ENCODE measurements at places on chromosomes 3 and 15.

DNA sequence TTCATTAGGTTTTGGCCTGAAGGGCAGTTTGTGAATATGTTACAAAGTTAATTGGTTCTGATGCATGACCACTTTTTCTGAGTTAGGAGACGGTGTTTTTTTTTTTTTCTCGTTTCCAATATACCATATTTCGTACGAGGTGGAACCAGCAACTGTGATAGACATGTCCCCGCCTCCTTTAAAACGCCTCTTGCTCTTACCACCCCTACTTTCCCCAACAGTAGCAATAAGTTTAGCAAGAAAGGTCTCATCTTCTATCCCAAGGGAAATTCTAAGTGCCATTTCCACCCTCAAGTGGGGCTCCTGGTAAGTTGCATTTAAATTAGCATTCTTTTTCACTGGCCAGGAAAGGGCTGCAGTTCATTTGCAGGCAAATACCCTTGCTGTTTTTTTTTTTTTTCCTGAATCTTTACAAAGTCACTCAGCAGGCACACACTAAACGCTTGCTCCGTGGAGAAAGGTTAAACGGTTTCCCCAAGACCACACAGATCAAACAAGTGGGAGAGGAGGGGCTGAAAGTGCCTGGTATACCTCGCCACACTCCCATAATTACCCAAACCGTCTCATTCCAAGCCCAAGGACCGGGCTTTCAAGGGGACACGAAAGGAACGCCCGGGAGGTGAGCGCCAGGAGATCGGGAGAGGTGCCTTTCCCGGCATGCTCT, 39.5 kb upstream of the MGA start:
- DNase-seq: no peak

DNA sequence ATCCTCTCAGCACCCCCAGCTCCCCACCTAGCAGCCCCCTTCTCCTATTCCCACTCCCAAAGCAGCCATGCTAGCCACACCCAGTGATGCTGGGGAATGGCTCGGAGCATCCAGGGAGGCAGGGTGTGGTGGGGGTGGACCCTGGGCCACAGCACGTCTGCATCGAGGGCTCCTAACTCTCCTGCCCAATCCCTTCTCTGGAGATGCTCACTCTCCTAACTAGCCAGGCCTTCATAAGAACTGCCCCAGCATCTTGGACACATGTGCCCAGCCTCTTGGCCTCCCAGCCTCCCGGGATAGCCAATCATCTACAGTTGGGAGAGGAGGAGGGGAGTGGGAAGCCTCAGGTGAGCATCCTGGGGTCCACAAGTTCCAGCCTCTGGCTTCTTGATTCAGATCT, 2.7 kb downstream of the PCBP4 start:
- DNase-seq: no peak

- no peak for DNase-seq
Measured at GRCh38 chr3:38614091-38614490, 35.4 kb downstream of the SCN5A start.

DNA sequence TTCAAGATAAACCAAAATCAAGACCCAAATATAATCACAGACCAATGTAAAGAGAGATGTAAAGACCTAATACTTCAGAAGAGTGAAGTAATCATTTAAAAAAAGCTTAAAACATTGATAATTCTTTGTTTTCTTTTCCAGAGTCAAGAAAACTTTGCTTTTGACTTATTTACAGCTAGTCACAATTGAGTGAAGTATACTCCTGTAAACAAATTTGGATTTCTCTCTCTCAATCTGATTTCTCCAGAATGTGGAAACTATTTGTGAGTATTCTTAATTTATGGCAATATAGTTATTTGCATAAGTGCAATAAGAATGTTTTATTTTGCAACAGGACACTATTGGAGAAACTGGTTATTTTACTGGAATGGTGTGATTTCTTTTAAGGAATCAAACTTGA, 43.7 kb upstream of the ZBTB20 start:
- DNase-seq: no peak

GRCh38 chr15:34837246-34838016, 42.1 kb upstream of the ACTC1 start:
- no peak for DNase-seq

GRCh38 chr3:103393395-103394186, 958.8 kb downstream of the ZPLD1 start:
- DNase-seq: no peak

DNA sequence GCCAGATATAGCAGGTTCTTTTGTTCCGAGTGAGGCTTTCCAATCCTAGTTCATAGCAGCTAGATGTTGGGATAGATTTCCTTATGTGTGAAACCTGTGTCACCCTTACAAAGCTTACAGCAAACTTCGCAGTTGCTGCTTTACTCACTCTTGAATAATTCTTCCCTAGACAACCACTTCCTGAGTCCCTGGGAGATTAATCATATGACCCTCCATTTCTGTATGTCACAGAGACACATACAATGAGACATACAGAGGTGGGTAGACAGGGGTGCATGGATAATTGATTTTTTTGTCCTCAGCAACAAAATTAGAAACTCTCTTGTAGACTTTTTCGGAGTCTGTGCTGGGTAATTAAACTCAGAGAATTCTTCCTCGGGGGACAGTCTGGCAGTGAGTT, 163.2 kb downstream of the NSUN3 start:
- no peak for DNase-seq

DNA sequence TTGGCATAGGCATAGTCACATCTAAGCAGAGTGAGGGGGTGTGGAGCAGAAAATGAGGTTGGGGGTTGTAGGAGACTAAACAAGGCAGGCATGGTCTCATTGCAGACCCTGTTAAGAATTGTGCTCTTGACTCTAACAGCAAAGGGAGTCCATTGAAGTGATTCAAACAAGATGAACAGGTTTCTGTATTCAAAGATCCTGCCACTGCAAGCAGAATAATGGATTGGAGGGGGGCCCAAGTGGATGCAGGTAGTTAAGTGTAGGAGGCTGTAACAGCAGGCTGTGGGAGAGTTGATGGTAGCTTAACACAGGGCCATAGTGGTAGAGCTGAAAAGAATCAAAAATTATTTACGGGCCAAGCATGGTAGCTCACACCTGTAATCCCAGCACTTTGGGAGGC, 34.4 kb downstream of the CASR start:
- DNase-seq: no peak

DNA sequence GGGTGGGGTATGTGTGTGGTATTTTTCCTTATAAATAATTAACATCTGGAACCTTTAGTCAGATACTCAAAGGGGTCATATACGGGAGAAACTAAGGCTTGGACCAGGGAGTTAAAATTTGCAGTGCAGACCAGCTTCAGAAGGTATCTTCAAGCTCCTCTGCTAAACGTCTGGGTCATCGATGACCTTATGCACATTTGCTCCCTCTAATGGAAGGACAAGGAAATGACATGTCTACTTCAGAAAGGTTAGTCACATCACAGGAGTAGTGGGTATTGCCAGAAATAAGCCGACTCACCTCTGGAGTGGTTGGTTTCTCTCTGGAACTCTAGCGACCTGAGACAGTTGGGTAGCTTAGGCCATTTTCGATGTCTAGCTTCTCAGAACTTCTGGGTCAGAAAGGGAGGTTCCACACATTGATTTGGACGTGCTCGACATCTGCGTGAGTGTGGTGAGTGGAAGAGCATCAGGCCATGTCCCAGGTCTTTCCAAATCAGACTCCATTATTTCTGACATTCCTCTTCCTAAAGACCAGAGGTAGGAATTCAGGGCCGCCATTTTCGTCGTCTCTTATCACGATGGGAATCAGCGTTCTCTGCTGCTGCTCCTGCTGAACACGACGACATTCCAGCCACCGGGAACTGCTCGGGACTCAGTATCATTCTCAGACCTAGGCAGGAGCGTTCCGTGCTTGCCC, 31.8 kb upstream of the RASA2 start:
- DNase-seq: no peak

- no peak for DNase-seq
Measured at GRCh38 chr3:110789315-110789714, 282.3 kb upstream of the NECTIN3 start.

GRCh38 chr3:106184540-106185457, 316.0 kb upstream of the CBLB start:
- DNase-seq: no peak

GRCh38 chr15:39315206-39315850, 265.6 kb upstream of the THBS1 start:
- no peak for DNase-seq

GRCh38 chr15:71701808-71702207, 108.5 kb upstream of the NR2E3 start:
- DNase-seq: no peak

DNA sequence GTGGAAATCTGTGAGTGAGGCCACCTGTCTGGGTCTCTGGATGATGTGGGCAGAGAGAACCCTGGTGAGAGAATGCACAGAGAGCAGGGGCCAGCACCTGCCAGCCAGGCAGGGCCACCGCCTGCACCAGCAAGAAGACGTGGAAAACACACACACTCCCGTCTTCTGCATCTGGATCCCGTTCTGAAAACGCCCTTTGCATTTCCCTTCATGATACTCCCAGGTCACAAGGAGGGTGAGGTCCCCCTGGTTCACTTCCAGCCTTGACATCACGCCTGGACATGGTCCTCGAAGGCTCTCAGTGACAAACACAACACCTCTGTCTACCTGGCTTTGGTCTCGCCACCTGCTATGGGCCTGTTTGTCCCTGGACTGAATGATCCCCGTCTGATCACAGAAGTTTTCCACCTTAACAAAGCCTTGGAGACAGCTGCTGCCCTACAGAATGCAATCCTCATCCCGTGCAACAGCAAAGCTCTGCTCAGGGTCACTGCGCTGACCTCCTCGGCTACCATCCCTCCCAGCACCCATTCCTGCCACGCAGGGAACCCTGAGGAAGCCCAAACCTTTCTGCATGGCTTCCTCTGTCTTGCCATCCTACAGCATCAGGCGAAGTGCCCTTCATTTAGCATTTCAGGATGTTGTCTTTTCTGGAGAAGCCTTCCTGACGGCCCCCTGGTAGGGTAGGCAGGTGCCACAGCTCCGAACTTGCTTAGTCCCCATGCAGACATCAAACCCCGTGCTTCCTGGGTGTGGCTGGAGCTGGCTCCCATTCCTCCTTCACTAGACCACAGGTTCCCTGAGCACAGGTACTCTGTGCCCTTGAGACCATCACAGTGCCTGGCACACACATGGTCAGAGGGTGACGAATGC, 122.5 kb downstream of the ATP10A start:
- no peak for DNase-seq

- no peak for DNase-seq
Measured at GRCh38 chr3:25899352-25900101, 109.6 kb downstream of the OXSM start.

- DNase-seq: peak; percentile 74
Measured at GRCh38 chr3:63911873-63912767, at the start of gene SCAANT1. SCAANT1 (minus strand) TSS chr3:63912383.

DNA sequence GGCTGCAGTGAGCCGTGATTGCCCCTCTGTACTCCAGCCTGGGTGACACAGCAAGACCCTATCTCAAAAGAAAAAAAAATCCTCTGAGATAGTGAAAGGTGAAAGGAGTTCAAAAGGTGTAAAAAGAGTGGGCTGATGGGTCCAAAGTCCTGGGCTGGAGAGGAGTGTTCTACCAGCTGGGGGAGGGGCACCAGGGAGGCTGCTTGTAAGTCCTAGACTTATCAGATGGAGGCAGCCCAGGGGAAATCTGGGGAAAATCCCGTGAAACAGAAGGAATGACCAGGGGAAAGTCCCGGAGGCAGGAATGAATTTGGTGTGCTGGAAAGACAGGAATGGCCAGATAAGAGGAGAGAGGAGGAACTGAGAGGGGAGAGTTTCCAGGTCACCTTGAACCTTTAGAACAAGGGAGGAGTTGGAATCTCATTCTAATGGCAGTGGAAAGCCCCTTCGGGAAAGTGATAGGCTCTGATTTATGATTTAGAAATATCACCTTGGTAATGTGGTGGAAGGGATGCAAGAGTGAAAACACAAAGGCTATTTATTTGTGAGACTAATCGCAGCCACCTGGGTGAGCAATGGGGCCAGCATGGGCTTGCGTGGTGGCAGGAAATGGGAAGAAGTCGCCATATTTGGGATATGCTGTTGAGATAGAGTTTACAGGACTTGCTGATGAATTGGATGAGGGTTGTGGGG, 23.4 kb upstream of the PPP4R2 start:
- no peak for DNase-seq

- DNase-seq: no peak
Measured at GRCh38 chr3:101512396-101512645, 691 bp downstream of the SENP7 start.

DNA sequence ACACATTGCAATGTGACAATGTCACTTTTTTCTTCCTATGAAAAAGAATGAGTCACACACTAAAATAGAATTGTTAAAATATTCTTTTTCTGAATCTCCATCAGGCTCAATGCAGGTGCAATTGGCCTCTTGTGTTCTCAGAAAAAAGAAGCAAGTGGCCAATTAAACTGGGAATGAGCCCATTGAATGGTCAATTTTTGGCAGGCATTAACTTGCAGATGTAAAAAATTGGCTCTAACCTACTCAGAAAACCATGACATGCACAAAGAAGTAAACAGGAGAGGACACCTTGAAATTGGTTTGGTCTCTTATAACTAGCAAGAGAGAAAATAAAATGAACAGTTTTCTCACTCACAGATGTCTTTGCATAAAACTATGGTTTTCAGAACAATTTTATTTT, 820.8 kb downstream of the TBL1XR1 start:
- no peak for DNase-seq

DNA sequence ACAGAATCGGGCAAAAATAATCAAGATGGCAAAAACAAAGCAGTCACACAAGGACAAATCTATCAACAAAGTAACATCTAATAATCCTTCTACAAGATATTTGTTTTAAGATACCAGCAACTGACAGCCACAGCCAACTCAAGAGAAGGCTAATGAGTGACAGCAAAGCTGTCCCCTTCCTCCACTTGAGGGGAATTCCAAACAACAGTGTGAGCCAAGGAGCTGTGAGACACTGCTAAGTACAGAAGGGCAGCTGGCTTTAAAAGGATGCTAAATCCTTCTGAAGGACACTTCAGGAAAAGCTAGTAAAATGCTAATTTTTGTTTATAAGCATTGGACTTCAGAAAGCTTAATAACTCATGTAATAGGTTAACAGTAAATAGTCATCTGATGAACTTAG, 120.3 kb upstream of the GOLGA8J start:
- DNase-seq: no peak

- no peak for DNase-seq
Measured at GRCh38 chr3:130811557-130811956, 64.9 kb upstream of the PIK3R4 start.

GRCh38 chr3:120147072-120147871, 53.0 kb upstream of the GSK3B start:
- DNase-seq: no peak

- DNase-seq: no peak
Measured at GRCh38 chr3:136069933-136070332, 104.4 kb downstream of the PPP2R3A start.

GRCh38 chr3:4751029-4751501, 228.2 kb upstream of the BHLHE40 start:
- DNase-seq: no peak

GRCh38 chr15:78429477-78429876, 8.5 kb upstream of the IREB2 start:
- DNase-seq: peak; percentile 9

DNA sequence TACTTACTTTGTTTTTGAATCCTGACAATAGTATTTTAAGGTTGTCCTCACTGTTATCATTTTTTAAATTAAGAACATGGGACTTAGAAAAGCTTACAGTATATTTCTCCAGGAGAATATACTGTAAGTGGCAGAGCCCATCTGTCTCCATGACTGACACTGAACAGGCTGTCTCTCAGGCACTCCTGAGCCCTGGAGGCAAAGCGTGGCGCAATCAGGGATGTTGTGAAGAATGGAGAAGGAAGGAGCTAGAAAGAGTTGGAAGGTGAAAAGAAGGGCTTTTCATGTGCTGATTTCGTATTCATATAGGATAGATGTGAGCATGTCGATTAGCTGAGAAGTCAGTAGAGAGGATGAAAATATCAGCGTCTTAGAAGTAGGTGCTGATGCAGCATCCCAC, 41.5 kb downstream of the FGF12 start:
- no peak for DNase-seq
